ENCODE measurements at places on chromosomes 5 and 9. TPM values are rescaled to one million over a fixed set of nuclear protein-coding genes. Genes with fewer than 3 reads are reported as not detected.

ARID3C gene
- total RNA-seq = not detected

DNA sequence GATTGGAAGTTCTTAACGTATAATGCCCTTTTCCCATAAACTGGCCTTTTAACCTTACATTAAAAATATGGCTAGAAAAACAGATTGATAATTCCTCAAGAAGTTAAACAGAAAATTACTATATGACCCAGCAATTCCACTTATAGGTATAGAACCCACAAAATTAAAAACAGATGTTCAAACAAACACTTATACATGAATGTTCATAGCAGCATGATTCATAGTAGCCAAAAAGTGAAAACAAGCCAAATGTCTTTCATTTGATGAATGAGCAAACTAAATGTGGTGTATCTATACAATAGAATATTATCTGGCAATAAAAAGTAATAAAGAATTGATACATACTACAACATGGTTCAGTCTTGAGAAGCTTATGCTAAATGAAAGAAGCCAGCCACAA lies 35.5 kb downstream of the POU5F2 start:
- peaks cover 10% of the 10 kb centered on the region for H3K4me1 ChIP-seq
- DNase-seq = no peak
- no peak overlapping the region for H3K4me3 ChIP-seq
- H3K36me3 ChIP-seq = no peaks in the 10 kb centered on the region
- no peak overlapping the region for H3K27ac ChIP-seq
- no peaks in the 10 kb centered on the region for H3K27me3 ChIP-seq

- no peak overlapping the region for H3K4me3 ChIP-seq
- no peaks in the 10 kb centered on the region for H3K36me3 ChIP-seq
- H3K27ac ChIP-seq = no peak overlapping the region
- H3K27me3 ChIP-seq = no peaks in the 10 kb centered on the region
Measured at GRCh38 chr5:92676215-92677165, 904.5 kb downstream of the NR2F1-AS1 start.

FAM114A2 gene
- 49.7 TPM for total RNA-seq

All from lung (tissue), 17 donors.